Stimulated activated naive B cell treated with anti-CD40 and anti-IgM and Interleukin-4, amounts not matched to agents 10 μg/mL and 1 μg/mL and 100 μg/mL, for 72 hours (primary cell): ENCODE measurements at places on chromosomes 7 and 10.
A peak's percentile ranks its signal among the peaks of the same experiment; 100 is the strongest.

DNA sequence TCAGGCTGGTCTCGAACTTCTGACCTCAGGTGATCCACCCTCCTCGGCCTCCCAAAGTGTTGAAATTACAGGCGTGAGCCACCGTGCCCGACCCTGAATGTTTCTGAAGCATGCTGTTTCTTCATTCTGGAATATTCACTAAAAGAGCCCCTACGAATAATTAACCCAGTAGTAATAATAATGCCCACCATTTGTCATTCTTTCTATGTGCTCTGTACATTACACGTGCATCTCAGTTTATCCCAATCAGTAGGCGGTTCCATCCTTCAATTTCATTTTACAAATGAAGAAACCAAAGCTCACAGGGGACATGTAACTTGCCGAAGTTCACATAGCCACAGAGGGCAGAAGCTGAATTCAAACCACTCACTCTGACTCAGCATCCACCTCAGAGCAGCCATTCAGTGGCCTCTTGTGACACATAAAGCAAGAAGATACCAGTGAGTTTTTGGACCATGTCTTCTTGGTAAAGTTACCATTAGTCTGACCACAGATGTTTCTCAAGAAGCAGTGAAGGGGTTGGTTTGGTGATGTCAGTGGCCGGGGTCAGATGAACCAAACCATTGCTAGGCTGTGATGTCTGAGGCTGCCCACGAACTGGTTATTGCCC lies 71.9 kb upstream of the DUSP5 start:
- no peaks in the 10 kb centered on the region for H3K36me3 ChIP-seq
- peak overlapping the region; percentile 27 for H3K4me3 ChIP-seq
- peak overlapping the region; percentile 97 for H3K27ac ChIP-seq
- H3K4me1 ChIP-seq: peaks cover 59% of the 10 kb centered on the region
- H3K27me3 ChIP-seq: no peaks in the 10 kb centered on the region

- H3K27ac ChIP-seq: no peak overlapping the region
- H3K27me3 ChIP-seq: peaks cover 39% of the 10 kb centered on the region
- DNase-seq: no peak
- no peaks in the 10 kb centered on the region for H3K4me1 ChIP-seq
- H3K36me3 ChIP-seq: no peaks in the 10 kb centered on the region
Measured at GRCh38 chr7:157627033-157627432, 290.2 kb downstream of the DNAJB6 start.

GRCh38 chr10:10437886-10438285 lies 579.8 kb upstream of the CELF2 start:
- no peaks in the 10 kb centered on the region for H3K4me1 ChIP-seq
- no peaks in the 10 kb centered on the region for H3K36me3 ChIP-seq
- no peak for DNase-seq
- no peak overlapping the region for H3K27ac ChIP-seq
- H3K27me3 ChIP-seq: peaks cover 6% of the 10 kb centered on the region

DNA sequence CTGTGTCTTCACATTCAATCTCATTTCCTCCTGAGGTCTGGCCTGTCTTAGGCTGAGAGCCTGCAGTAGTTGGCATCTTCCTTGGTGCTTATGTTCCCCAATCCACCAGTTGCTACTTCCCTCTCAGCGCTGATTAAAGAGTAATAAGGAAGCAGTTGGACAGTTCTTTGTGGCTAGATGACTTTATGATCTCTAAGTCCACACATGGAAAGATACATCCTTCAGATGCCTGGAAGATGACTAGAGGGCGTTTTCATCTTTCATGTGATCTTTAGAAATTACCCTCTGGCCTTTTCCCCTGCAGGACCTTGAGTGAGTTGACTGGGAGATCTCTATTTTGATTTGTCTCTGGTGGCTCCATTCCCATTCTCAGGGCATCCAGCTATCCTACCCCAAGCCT lies 204.5 kb downstream of the GRM3 start:
- H3K4me1 ChIP-seq: no peaks in the 10 kb centered on the region
- no peak overlapping the region for H3K4me3 ChIP-seq
- H3K36me3 ChIP-seq: no peaks in the 10 kb centered on the region
- DNase-seq: no peak
- H3K27ac ChIP-seq: no peak overlapping the region

DNA sequence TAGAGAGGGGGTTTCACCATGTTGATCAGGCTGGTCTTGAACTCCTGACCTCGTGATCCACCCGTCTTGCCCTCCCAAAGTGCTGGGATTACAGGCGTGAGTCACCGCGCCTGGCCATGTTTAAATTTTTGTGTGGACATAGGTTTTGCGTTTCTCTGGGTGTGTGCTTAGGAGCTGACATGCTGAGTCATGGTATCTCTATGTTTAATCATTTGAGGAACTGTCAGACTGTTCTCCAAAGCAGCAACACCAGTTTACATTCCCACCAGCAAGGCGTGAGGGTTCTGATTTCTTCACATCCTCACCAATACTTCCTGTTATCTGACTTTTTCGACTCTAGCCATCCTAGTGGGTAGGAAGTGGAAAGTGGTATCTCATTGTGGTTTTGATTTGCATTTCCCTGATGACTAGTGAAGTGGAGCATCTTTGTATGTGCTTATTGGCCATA lies 153.7 kb downstream of the DNAJB6 start:
- H3K36me3 ChIP-seq: no peaks in the 10 kb centered on the region
- peaks cover 11% of the 10 kb centered on the region for H3K4me1 ChIP-seq
- peaks cover 18% of the 10 kb centered on the region for H3K27me3 ChIP-seq
- no peak for DNase-seq
- peak overlapping the region; percentile 51 for H3K27ac ChIP-seq

DNA sequence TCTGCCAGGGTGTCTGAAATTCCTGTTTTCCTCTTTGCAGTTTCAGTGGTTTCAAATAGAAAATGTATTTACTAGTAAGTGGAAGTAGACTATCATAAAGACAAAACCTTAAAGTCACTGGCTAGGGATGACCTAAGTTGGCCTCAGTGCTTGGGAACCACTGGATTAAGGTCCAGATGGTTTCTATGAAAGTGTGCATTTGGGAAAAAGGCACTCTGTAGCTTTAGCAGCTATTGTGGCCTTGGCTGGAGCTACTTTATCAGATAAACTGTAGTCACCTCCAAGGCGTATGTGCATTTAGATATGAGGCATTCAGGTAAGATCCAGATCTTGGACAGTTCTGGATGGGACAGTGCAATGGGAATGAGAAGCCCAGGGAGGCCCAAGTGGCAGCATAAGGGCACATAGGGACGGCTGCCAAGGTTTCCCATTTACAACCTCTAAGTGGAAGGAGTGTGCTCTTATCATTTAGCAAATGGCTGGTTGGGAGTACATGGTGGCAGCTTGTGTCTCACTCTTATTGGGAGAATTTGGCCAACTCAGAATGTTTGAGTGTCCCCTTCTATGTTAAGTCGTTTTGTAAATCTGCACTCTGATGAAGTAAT lies 185.6 kb downstream of the LRMDA start:
- H3K36me3 ChIP-seq: no peaks in the 10 kb centered on the region
- no peak overlapping the region for H3K4me3 ChIP-seq
- peaks cover 19% of the 10 kb centered on the region for H3K27me3 ChIP-seq
- H3K4me1 ChIP-seq: peaks cover 11% of the 10 kb centered on the region
- DNase-seq: no peak

DNA sequence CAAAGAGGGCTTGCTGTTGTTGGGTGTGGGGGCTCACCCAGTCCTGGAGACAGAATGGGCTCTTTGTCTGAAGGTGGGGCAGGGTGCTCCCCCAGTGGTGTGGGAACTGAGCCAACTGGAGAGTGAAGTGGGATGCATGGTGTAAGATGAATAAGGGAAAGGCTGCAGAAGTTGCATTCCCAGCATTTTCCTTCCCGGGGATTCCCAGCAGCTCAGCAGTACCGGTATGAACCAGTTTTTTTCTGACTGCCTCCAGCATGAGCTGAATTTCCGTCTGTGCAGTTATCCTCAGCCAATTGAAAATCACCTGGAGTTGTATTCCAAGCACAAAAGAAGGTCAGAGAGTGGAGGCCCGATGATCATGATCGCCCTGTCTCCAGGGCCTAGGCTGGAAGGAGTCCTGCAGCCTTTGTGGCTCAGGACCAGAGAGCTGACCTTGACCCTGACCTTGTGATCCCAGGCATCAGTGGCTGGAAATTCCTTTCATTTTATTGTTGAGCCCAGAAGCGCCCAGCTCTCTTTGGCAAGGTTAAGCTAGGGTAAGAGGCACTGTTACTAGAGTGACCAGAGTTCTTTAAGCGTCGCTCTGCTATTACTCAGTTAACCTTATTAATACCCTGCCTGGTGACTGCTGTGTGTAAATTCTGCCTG lies 33.4 kb downstream of the OGDH start:
- H3K27ac ChIP-seq: peak overlapping the region; percentile 100
- H3K4me3 ChIP-seq: peak overlapping the region; percentile 48
- H3K36me3 ChIP-seq: peaks cover 42% of the 10 kb centered on the region
- DNase-seq: no peak
- H3K27me3 ChIP-seq: no peaks in the 10 kb centered on the region

- H3K4me3 ChIP-seq: peak overlapping the region; percentile 45
- DNase-seq: no peak
- H3K36me3 ChIP-seq: peaks cover 41% of the 10 kb centered on the region
- no peaks in the 10 kb centered on the region for H3K27me3 ChIP-seq
- H3K27ac ChIP-seq: peak overlapping the region; percentile 70
Measured at GRCh38 chr7:91050677-91051076, 213.6 kb upstream of the FZD1 start.

DNA sequence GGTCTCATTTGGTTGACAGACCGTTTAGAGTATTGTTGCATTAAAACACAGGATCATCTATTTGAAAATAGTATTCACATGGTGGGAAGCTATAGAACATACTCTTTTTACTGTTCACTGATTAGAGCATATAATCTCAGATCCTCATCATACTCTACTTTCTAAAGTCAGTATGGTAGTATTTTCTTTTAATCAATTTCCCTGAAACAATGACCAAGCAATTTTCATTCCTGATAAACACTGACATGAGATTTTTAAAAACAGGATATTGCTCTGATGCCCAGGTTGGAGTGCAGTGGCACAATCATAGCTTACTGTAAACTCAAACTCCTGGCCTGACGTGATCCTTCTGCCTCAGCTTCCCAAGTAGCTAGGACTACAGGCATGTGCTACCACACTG lies 63.9 kb downstream of the PTPN12 start:
- no peaks in the 10 kb centered on the region for H3K4me1 ChIP-seq
- H3K4me3 ChIP-seq: no peak overlapping the region
- H3K36me3 ChIP-seq: peaks cover 14% of the 10 kb centered on the region
- H3K27ac ChIP-seq: no peak overlapping the region

GRCh38 chr7:145339319-145339718 lies 503.5 kb upstream of the TPK1 start:
- no peaks in the 10 kb centered on the region for H3K36me3 ChIP-seq
- H3K27me3 ChIP-seq: no peaks in the 10 kb centered on the region
- H3K4me3 ChIP-seq: no peak overlapping the region
- H3K27ac ChIP-seq: no peak overlapping the region
- no peaks in the 10 kb centered on the region for H3K4me1 ChIP-seq

DNA sequence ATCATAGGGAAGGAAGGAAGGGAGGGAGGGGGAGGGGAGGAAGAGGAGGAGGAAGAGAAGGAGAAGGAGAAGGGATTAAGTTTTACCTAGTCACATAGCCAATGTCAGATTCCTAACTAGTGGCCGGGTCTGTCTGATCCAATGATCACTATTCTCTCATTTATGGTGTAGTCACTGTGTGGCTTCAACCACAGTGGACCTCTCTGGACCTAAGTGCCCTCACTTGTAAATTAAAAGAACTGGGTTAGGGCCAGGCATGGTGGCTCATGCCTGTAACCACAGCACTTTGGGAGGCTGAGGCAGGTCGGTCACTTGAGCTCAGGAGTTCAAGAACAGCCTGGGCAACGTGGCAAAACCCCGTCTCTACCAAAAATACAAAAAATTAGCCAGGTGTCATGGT lies 6.6 kb upstream of the SERPINE1 start:
- H3K4me1 ChIP-seq: peaks cover 14% of the 10 kb centered on the region
- H3K27ac ChIP-seq: no peak overlapping the region
- H3K27me3 ChIP-seq: peaks cover 29% of the 10 kb centered on the region

DNA sequence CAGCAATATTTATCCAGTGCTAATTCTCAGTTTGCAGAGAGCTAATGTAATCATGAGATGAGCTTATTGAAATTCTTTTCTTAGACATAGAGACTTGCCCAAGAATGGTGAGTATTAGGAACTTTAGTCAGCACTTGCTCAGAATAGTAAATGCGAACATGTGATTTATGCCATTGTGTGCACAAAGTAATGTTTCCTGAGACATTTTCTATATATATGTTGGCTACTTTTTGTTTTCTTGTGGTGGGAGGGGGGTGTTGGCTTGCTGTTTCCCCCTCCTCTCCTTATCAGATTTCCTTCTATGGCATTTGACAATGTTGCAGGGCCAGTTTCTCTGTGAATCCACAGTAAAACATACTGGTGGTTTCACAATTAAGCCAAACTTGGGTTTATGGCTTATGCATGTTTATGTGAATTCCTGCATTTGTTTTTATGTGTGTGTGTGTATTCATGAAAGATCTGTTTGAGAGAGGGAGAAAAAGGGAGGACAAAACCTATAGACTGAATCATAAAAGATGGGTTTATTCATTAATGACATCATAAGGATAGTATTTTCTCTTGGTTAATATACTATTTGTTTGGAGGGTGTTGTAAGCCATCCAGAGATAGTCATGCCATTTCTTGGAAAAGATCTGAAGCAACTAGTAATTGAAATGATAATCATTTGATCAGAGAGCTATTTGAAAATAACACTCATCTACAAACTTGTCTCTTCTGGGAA lies 36.3 kb downstream of the ARID5B start:
- peak overlapping the region; percentile 97 for H3K27ac ChIP-seq
- peak overlapping the region; percentile 52 for H3K4me3 ChIP-seq
- DNase-seq: no peak
- H3K27me3 ChIP-seq: no peaks in the 10 kb centered on the region
- peaks cover 48% of the 10 kb centered on the region for H3K36me3 ChIP-seq

GRCh38 chr7:92872701-92873100 lies 36.3 kb upstream of the CDK6 start:
- DNase-seq: no peak
- no peak overlapping the region for H3K27ac ChIP-seq
- H3K4me1 ChIP-seq: peaks cover 15% of the 10 kb centered on the region
- peaks cover 11% of the 10 kb centered on the region for H3K36me3 ChIP-seq
- no peak overlapping the region for H3K4me3 ChIP-seq
- no peaks in the 10 kb centered on the region for H3K27me3 ChIP-seq

- H3K4me3 ChIP-seq: no peak overlapping the region
- H3K27me3 ChIP-seq: no peaks in the 10 kb centered on the region
- H3K4me1 ChIP-seq: peaks cover 7% of the 10 kb centered on the region
- H3K27ac ChIP-seq: no peak overlapping the region
- DNase-seq: no peak
Measured at GRCh38 chr7:56028942-56029630, 22.2 kb downstream of the PSPH start.

DNA sequence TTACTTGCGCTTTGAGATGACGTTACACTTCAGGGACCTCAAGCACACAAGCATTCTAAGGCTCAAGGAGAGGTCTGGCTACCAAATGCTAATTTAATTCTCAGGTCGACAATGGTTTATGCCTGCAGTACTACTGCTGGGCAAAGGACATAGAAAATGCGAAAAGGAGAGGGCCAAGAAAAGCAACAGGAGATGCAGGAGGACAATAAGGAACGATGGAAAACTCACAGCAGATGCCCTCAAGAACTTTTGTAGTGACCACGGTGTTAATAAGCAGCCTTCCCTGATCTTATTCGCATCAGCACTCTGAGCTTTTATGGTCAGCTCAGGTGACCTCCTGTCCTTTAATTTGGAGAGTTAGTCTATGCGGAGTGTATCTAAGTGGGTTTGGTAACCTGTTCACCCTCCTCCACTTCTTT lies 146.3 kb downstream of the GPR85 start:
- DNase-seq: no peak
- H3K27me3 ChIP-seq: peaks cover 4% of the 10 kb centered on the region
- H3K27ac ChIP-seq: peak overlapping the region; percentile 97

GRCh38 chr7:155408651-155409586 lies 49.0 kb upstream of the EN2 start:
- no peak overlapping the region for H3K27ac ChIP-seq
- H3K4me3 ChIP-seq: no peak overlapping the region
- peaks cover 18% of the 10 kb centered on the region for H3K4me1 ChIP-seq
- no peaks in the 10 kb centered on the region for H3K36me3 ChIP-seq
